Stimulated activated CD8-positive, alpha-beta memory T cell treated with anti-CD3 and anti-CD28 coated beads, Interleukin-12 subunit alpha, Interleukin-12 subunit beta, amount 100 ng/mL, for 4 hours (primary cell): ENCODE measurements at places on chromosomes 12 and 14.

GRCh38 chr12:34395056-34396005 lies 373.0 kb downstream of the ALG10 start:
- no peak for DNase-seq

- no peak for DNase-seq
Observed at GRCh38 chr12:99977550-99977949, 7.2 kb downstream of the ANKS1B start.

GRCh38 chr12:130116791-130117190 lies 45.5 kb upstream of the FZD10 start:
- no peak for DNase-seq

DNA sequence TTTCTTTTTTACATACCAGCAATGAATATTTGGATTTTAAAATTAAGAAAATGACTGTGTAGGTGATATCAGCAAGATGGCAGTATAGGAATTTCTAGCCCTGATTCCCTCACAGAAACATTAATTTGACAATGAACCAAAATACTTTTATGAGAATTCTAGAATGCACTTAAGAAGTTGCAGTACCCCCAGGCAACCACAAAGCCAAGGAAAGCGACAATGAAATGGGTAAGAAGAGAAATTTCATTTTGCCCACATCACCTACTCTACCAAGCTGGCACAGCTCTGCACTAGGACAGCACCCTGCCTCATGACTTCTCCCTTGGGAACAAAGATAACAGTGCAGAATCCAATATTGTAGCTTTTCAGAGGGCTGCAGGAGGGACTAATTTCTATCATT lies 6.6 kb downstream of the OR9K2 start:
- no peak for DNase-seq

DNA sequence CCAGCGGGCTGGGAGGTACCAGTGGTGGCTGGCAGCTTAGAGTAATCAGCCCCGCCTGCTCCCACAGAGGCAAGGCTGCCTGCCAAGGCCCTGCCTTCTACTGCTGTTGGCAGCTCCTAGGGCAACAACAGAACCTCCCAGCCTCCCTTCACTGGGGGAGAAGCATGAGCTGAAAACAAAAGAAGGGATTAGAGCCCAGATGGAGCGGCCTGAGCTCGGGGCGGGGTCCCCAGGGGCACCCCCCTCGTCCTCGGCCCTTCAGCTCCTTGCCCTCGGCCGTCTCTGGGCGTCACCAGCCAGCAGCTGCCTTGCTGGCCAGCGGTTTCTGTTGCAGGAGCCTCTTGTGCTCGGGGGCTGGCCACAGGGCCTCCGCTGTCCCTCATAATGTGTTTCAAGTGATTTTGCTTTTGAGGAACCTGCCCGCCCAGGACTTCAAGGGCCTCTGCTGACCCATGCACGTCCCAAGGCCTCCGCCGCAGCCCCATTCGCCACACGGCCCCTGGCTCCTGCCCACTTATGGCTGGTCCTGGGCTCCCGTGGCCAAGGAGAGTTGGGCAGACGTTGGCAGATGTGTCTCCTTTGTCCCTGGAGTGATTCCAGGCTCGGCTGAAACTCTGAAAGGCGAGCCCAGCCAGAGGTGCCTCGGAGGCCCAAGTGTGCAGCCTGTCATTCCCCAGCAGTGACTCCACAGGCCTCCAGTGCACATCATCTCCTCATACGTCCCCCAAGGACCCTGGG lies 49.7 kb downstream of the PSMA6 start:
- DNase-seq, result no peak

DNA sequence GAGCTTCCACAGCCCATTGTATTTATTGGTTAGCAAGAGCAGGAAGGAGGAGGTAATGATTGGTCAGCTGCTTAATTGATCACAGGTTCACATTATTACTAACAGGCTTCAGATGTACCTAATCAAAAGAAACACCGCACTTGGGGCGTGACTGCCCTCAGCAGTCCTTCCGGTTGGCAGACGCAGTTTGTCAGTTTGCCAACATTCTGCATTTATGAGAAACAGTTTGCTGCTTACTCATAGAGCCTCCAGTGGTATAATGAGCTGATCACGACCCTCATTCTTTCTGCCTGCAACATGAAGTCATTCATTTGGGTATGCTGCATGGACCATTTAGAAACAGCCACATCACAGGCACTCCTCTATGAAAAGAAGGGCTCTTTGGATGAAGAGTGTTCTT lies 42.5 kb upstream of the PPM1H start:
- DNase-seq, result no peak

GRCh38 chr12:54026640-54027441 lies 1.4 kb upstream of the HOXC6 start:
- DNase-seq, result no peak
